ENCODE measurements at places on chromosomes 3 and 15.

- DNase-seq = no peak
Measured at GRCh38 chr3:112030901-112031300, 3.6 kb upstream of the TMPRSS7 start.

DNA sequence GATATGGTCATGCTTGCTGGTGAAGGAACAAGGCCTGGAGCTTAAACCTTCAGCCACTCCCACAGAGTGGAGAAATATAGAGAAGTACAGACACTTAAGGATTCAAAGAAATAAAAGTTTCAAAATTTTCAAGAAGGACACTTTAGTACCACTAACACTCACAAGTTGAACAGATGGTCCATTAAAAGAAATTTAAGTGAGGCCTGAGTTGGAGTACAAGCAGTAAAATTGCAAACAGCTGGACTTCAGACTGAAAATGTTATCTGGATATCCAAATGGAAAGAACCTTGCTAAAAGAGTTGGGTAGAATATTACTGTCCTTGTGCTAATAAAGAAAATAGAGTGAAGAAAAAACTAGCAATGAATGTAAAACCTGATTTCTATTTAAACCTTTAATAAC, 397.1 kb upstream of the KCNMB2 start:
- DNase-seq = no peak

- no peak for DNase-seq
Measured at GRCh38 chr3:168425936-168426595, 330.3 kb upstream of the GOLIM4 start.

GRCh38 chr3:66885326-66886000, 112.6 kb upstream of the KBTBD8 start:
- DNase-seq = no peak

- no peak for DNase-seq
Measured at GRCh38 chr3:49173116-49173791, 1.9 kb downstream of the KLHDC8B start.

GRCh38 chr15:59918994-59919951, 84.8 kb upstream of the FOXB1 start:
- peak; percentile 53 for DNase-seq

GRCh38 chr3:41276191-41276590, 76.9 kb downstream of the CTNNB1 start:
- DNase-seq = no peak
